ENCODE measurements at places on chromosomes 5 and 9. TPM values are rescaled to one million over a fixed set of nuclear protein-coding genes. Genes with fewer than 3 reads are reported as not detected.

The BTNL8 gene
- 0.18 TPM for total RNA-seq

The GRM6 gene
- not detected for total RNA-seq

The SYK gene
- 0.80 TPM for total RNA-seq

The IFNA13 gene
- not detected for total RNA-seq

DNA sequence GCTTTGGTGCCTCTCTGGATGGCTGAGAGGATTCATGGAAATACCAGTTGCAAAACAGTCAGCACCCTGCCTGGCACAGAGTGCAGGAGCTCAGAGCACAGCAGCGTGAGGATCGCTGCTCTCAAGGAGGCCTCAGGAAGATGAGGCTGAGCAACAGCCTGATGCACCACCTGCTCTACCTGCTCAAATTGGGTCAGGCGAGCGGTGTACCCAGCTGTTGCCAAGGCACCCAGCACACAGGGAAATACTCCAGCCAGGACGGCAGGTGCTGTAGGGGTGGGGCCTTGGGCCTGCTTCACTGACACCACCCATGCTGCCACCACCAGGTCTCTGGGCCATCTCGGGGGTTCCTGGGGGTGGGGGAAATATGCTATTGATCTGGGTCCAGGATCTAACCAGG lies 4.3 kb downstream of the EEIG1 start:
- no peak for DNase-seq
